ENCODE measurements at places on chromosomes 2 and 18.

DNA sequence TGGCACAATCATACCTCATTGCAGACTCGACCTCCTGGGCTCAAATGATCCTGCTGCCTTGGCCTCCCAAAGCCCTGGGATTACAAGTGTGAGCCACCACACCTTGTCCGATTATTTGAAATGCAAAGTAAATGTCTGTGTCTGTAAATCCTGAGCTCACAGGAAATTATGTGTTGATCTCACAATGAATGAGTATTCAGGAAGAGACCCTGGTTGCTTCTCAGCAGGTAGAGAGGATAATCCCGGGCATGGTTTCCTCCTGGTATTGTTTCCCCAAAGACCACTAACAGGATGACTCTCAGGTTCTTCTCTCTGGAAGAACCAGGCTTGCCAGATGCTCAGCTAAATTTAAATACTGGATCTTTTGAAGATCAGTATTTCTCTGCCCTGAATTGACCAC, 147.6 kb downstream of the LDLRAD4 start:
- no peak for DNase-seq

DNA sequence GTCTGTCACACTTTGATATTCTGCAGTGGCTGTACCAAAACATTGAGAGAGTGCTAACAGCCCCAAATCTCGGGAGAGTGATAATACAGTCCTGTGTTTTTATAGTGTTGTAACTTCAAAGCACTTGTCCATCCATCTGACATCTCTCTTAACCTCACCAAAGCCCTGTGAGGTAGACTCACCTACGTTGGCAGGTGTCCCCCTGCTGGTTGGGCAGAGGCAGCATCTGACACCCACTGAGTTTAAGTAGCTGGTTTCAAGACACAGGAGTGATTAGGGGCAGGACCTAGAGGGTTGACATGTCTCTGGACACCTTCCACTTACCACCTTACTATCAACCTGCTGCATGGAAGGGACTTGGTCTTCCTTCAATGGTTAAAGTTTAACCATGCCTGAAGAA, 22.9 kb downstream of the COLEC12 start:
- DNase-seq: no peak

DNA sequence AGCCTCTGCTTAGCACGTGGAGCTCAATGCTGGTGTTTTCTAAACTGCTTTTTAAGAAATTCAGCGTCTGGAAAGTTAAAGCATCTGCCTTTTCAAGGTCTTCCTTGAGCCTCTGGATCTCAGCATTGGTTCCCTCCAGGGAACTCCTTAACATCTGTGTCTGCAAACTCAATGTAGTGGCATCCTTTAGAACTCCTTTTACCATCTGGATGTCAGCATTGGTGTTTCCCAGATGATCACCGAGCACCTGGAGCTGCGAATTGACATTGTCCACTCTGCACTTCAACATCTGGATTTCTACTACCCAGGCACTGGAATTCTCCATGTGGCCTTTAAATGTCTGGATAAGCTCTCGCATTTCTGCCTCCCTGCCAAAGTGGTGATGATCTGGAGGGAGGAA, 3.7 kb downstream of the CLEC4F start:
- DNase-seq: no peak

DNA sequence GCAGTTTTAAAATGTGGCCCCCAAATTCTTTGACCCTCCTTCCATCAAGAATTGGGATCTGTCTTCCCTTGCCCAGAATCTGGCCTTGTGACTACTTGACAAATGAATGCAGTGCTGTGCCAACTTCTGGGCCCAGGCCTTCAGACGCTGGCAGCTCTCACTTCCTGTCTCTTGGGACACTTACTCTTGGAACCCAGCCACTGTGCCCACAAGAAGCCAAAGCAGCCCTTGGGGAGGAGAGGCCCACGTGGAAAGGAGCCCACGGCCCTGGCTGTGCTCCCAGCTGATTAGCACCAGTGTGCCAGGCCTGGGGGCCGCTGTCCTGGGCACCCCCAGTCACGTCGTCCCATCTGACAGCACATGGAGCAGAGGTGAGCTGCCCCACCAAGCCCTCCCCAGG, 56.6 kb downstream of the RPL37A start:
- no peak for DNase-seq

DNA sequence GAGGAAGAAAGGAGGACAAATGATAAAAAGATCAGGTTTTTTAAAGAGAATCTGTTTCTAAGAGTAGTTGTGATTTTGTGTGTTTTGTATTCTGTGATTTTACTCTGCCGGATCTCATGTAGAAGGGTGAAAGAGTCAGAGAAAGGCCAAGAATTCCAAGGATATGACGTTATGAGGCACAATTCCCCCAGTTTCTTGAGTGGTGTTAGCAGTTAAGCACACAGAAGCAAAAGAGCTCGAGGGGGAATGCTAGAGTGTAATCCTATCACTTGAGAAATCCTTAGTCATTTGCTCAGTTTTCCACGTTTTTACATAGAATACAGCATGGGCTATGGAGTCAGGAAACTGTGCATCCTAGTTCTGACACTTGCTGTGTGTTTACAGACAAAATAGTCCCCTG, 34.8 kb downstream of the METTL4 start:
- no peak for DNase-seq

DNA sequence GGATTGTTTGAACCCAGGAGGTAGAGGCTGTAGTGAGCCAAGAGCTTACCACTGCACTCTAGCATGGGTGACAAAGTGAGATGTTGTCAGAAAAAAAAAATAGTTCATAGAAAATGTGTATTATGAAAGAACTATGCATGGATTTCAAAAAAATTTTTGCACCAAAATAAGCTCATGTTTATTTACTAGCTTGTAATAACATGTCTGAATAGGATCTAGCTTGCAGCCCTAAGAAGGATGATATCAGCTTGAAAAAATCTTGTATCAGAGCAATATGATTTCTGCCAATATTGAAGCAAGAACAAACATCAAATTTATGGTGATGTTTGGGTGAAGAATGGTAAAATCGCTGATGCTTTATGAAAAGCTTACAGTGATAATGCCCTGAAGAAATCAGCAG, 97.0 kb upstream of the RFX8 start:
- no peak for DNase-seq

GRCh38 chr2:38066421-38067115, 9.4 kb downstream of the CYP1B1 start:
- no peak for DNase-seq

GRCh38 chr2:169768262-169768995, 30.2 kb upstream of the SSB start:
- peak; percentile 9 for DNase-seq

DNA sequence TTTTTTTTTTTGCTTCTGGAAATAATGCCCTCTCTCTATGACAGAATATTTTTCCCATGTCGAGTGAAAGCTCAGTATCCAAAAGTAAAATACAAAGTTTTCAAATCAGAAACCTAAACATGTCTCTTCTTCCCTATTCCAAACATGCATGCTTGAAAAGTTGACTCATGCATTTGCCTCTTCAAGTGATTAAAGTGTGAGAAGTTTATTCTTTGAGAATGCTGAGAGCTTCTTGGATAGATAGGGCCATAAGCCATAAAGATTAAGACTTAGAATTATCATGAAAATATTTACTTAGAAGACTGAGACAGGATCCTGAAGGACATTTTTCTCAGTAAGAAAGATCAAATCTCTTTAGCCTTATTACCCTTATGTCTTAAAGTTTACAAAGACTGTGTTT, 98.6 kb upstream of the EPB41L5 start:
- DNase-seq: no peak

DNA sequence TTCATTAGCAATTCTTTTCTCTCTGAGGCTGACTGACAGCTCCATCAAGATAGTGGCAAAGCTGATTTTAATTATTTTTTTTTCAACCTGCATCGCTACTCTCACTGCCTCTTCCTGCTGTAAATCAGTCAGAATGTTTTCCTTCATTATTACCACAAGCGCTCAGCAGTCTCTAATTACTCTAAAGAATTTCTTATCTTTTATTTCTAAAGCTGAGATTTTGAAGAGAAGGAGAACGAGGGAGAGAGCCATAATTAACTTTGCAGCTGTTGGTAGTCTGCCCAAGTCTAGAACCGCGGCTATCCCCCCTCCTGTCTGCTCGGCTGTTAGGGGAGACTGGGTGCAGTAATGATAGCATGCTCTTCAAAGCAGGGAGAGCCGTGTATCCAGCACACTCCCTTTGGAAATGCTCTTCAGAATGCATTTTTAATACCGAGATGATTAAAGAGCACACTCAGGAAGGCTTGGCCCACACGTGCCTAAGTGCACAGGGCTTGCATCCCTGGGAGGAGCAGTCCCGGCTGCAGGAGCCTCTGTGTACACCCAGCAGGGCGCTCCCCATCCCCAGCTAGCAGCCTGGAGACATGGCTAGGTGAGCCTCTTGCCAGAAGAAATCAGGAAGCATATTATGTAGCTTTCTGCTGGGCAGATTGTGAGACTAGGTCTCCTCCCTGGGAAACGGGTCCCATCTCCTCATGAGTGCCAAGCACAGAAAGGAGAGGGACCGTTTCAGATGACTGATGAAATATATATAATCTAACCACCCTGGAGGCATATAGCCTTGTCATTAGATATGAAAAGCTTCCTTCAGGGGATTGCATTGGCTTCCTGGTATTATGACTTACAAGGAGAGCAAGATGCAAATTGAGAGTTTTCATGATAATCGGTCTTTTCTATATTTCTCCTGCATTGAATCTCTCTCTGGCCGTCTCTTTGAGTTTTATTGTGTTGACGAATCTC, 555.2 kb downstream of the CMPK2 start:
- no peak for DNase-seq

DNA sequence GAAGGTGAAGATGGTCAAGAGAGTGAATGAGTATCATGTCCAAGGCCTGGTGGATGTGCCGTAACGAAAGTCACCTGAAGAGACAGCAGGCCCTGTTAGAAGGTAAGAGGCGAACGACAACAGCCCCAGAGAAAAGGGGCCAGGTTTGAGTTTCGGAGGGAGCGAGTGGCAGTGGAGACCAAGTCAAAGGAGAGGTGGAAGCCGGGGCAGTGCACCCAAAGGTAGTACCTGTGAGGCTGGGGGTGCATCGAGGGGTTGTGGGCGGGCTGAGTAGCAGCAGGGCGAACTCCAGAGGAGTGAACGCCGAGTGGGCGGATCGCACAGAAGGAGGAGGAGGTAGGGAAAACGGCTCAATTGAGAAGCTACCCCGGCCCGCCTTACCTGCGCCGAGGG, 358 bp downstream of the USP37 start:
- DNase-seq: no peak

DNA sequence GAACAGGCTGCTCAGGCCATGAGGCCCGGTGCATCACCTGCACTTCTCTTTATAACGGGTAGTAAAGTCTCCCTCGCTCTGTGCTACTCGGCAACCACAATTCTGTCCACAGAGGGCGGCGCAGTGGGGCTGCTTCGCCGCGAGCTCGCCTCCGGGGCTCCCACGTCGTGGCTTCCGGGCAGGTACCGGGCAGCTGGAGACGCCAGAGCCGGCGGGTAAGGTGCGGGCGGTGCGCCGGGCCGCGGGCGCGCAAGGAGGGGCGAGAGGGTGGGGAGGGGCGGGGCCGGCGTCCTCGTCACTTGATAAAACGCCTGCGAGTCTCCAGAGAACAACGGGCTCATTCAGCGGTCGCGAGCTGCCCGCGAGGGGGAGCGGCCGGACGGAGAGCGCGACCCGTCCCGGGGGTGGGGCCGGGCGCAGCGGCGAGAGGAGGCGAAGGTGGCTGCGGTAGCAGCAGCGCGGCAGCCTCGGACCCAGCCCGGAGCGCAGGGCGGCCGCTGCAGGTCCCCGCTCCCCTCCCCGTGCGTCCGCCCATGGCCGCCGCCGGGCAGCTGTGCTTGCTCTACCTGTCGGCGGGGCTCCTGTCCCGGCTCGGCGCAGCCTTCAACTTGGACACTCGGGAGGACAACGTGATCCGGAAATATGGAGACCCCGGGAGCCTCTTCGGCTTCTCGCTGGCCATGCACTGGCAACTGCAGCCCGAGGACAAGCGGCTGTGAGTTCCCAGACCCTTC, at the start of gene ITGA6:
TSS of gene ITGA6 (plus strand) at position 331 of the 734 bp plus-strand sequence.
- peak; percentile 61 for DNase-seq

- no peak for DNase-seq
These were observed 78.2 kb downstream of the AFF3 start for GRCh38 chr2:100064165-100064564.

- no peak for DNase-seq
These were observed 182.5 kb upstream of the LINC00305 start for GRCh38 chr18:64331419-64331818.

DNA sequence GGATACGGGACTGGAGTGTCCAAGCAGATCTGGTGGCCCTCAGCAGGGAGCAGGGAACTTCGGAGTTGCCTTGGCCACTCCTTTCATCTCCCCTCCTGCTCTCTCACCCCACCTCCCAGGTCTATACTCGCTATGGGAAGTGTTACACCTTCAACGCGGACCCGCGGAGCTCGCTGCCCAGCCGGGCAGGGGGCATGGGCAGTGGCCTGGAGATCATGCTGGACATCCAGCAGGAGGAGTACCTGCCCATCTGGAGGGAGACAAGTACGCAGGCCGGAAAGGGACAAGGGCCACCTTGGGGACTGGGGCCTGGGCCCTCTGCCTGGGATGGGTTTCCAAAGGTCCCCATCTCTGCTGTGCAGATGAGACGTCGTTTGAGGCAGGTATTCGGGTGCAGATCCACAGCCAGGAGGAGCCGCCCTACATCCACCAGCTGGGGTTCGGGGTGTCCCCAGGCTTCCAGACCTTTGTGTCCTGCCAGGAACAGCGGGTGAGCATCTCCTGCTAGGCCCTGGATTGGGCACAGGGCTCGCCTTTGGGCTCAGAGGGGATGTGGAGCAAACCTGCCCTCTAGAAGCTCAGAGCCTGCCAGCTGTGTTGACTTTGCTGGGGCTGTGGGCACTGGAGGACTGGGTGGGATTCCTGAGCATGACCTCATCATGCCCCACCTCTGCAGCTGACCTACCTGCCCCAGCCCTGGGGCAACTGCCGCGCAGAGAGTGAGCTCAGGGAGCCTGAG, 11.8 kb downstream of the CHPF start:
- DNase-seq: no peak

GRCh38 chr2:54000524-54000923, 29.7 kb upstream of the PSME4 start:
- DNase-seq: no peak

DNA sequence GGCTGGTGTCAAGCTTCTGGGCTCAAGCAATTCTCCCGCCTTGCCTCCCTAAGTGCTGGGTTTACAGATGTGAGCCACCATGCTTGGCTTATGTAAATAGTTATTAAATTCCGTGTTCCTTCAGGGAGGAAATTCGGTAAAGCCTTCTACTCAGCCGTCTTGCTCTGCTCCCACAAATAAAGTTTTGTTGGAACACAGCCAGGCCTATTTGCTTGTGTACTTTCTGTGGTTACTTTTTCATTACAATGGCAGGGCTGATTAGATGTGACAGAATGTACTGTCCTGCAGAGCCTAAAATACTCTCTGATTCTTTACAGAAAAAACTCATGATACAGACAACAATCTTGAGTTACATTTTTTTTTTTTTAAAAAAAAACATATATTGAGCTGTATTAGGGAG, 68.8 kb upstream of the TACR1 start:
- DNase-seq: no peak

GRCh38 chr2:26807788-26808460, 22.1 kb downstream of the CENPA start:
- no peak for DNase-seq

- no peak for DNase-seq
These were observed 2.4 kb upstream of the MERTK start for GRCh38 chr2:111896024-111896423.

Measured in activated CD8-positive, alpha-beta memory T cell treated with anti-CD3 and anti-CD28 coated beads for 1 hour (primary cell).